ENCODE measurements at places on chromosomes 6 and 20. TPM values are rescaled to one million over a fixed set of nuclear protein-coding genes. Genes with fewer than 3 reads are reported as not detected.

DNA sequence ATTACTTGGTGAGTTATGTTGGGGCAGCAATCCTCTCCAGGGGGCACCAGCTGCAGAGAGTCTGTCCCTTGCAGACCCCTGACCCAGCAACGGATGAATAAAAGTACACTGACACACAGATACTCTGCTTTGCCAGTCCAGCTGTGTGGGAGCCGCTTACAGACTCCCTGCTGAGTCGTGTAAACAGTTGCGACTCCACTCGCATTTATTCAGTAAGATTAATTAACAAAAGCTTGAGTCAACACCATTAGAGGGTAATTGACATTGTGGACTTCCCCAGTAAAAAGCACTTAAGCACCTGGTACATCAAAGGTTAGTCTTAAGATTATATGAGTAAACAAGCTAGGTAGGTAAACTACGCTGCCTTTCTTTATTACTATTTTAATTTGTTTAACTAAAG is 92.0 kb upstream of the TMEM181 start:
- H3K36me3 ChIP-seq = peaks cover 8% of the 10 kb centered on the region
- no peaks in the 10 kb centered on the region for H3K4me1 ChIP-seq
- H3K27ac ChIP-seq = no peak overlapping the region
- no peaks in the 10 kb centered on the region for H3K27me3 ChIP-seq
- no peak for DNase-seq

GRCh38 chr6:3749977-3750316 is 1.6 kb downstream of the PXDC1 start:
- no peak overlapping the region for H3K27ac ChIP-seq
- DNase-seq = no peak
- peaks cover 36% of the 10 kb centered on the region for H3K27me3 ChIP-seq

DNA sequence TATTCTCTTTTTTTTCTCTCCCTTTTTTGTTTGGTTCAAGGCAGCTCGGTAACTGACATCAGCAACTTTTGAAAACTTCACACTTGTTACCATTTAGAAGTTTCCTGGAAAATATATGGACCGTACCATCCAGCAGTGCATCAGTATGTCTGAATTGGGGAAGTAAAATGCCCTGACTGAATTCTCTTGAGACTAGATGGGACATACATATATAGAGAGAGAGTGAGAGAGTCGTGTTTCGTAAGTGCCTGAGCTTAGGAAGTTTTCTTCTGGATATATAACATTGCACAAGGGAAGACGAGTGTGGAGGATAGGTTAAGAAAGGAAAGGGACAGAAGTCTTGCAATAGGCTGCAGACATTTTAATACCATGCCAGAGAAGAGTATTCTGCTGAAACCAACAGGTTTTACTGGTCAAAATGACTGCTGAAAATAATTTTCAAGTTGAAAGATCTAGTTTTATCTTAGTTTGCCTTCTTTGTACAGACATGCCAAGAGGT is 10.6 kb downstream of the HEY2 start:
- H3K4me1 ChIP-seq = peaks cover 3% of the 10 kb centered on the region
- no peak for DNase-seq
- no peak overlapping the region for H3K27ac ChIP-seq

DNA sequence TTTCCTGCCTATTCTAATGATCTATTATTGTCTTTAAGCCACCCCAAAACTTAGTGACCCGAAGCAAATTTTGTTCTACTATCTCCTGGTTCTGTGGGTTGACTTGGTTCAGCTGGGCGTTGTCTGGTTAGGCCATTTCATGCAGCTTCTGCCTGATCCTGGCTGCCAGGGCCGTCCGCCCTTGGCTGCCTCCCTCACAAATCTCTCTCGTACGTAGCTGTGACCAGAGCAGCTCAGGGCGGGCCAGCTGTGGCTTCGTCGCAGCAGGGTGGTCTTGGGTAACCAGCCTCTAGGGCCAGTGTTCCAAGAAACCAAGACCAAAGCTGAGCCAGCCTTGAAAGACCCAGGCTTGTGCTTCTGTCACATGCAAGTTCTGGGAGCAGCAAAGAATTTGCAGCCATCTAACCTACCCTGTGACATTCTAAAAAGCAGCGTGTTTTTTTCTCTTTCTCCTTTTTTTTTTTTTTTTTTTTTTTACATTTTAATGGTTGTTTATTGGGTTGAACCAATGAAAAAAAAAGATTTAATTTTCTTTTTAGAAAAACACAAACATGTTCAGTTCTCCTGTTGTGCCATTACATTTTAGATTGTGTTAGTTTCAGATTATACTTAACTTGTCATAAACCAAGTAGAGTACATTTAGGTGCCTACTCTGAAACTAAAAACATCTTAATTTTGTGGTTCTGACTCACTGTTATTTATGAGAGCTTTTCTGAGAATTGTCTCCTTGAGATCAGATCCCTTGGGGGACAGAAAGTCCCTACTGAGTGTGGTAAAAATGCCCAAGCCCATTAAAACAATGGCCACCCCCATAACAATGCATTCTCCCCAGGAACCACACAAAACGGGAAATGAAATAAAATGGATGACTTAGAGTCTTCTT is 83.9 kb downstream of the ZDHHC14 start:
- no peaks in the 10 kb centered on the region for H3K36me3 ChIP-seq
- peaks cover 4% of the 10 kb centered on the region for H3K27me3 ChIP-seq
- H3K4me1 ChIP-seq = peaks cover 23% of the 10 kb centered on the region
- H3K27ac ChIP-seq = peak overlapping the region; percentile 75

- H3K27ac ChIP-seq = no peak overlapping the region
- peaks cover 34% of the 10 kb centered on the region for H3K4me1 ChIP-seq
- no peaks in the 10 kb centered on the region for H3K27me3 ChIP-seq
- DNase-seq = no peak
Observed at GRCh38 chr20:37697314-37697713, 3.5 kb downstream of the CTNNBL1 start.

- no peaks in the 10 kb centered on the region for H3K27me3 ChIP-seq
- H3K27ac ChIP-seq = peak overlapping the region; percentile 91
- H3K4me1 ChIP-seq = peaks cover 89% of the 10 kb centered on the region
- H3K36me3 ChIP-seq = peaks cover 5% of the 10 kb centered on the region
- peak; percentile 58 for DNase-seq
Observed at GRCh38 chr6:142935553-142936517, 9.1 kb downstream of the HIVEP2 start.

MUCL3 gene
- total RNA-seq = not detected

DNA sequence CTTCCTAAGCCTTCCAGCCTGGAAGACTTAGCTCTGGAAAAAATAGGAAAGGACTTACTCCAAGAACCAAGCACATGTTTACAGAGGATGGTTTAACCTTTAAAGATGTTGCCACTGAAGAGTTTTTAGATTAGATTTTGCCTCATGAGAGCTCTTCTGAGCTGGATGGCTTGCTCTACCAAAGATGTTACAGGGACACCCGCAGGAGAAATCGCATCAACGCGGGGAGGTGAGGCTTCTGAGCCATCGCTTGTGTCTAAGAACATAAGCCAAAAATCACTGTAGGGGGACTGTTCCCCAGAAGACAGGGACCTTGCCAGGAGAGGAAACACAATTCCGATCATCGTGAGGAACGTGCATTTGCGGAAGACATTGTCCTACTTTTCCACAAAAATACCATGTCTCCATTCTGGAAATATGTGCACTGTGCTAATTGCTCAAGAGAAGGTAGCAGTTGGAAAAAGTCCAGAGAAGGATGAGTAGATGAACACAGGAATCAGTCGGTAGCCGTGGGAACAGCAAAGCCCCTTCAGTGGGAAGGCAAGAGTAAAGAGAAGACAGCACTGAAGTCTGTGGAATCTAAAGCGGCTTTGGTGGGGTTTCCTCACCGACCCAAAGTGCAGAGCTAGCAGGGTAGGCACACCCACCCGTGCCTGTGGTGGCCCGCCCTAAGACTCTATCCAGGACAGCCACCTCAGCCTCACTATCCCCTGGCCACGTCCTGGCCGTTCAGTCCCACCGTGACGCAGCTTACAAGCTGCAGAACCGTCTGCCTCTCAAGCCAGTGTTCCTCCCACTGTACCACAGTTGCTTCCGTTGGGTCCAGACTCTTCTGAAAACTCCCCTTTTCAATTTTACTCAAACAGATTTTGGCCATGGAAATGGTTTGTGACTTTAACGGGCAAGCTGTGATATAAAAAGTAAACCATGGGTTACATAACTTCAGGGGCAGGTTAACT is 334.8 kb downstream of the NRN1 start:
- peaks cover 31% of the 10 kb centered on the region for H3K4me1 ChIP-seq
- no peak overlapping the region for H3K27ac ChIP-seq
- DNase-seq = no peak
- H3K36me3 ChIP-seq = peaks cover 2% of the 10 kb centered on the region
- H3K4me3 ChIP-seq = no peak overlapping the region

GRCh38 chr6:154249499-154250298 is 106.9 kb downstream of the IPCEF1 start:
- DNase-seq = peak; percentile 56
- H3K27ac ChIP-seq = peak overlapping the region; percentile 80
- peak overlapping the region; percentile 61 for H3K4me3 ChIP-seq
- peaks cover 9% of the 10 kb centered on the region for H3K36me3 ChIP-seq

DNA sequence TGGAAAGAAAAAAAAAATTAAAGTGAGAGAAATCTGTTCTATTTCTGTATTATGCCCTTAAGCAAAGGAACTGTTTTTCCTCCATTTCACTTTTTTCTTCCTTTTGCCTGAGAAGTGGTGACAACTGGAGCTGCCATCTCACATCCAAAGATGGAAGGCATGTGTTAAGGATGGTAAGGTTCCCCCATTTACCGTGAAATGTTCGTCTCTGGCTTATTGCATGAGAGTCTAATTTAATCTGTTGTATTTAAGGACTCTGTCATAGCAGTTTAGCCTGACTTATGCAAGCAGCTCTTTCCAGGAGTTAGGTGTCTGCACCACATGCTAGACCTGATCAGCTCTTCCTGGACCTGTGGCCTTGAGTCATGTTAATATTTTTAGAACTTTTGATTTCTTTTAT is 389.5 kb upstream of the MAP3K7 start:
- H3K4me3 ChIP-seq = no peak overlapping the region
- no peaks in the 10 kb centered on the region for H3K36me3 ChIP-seq
- no peak overlapping the region for H3K27ac ChIP-seq
- DNase-seq = no peak
- no peaks in the 10 kb centered on the region for H3K27me3 ChIP-seq
- no peaks in the 10 kb centered on the region for H3K4me1 ChIP-seq

APOBEC2 gene
- total RNA-seq = not detected

DNA sequence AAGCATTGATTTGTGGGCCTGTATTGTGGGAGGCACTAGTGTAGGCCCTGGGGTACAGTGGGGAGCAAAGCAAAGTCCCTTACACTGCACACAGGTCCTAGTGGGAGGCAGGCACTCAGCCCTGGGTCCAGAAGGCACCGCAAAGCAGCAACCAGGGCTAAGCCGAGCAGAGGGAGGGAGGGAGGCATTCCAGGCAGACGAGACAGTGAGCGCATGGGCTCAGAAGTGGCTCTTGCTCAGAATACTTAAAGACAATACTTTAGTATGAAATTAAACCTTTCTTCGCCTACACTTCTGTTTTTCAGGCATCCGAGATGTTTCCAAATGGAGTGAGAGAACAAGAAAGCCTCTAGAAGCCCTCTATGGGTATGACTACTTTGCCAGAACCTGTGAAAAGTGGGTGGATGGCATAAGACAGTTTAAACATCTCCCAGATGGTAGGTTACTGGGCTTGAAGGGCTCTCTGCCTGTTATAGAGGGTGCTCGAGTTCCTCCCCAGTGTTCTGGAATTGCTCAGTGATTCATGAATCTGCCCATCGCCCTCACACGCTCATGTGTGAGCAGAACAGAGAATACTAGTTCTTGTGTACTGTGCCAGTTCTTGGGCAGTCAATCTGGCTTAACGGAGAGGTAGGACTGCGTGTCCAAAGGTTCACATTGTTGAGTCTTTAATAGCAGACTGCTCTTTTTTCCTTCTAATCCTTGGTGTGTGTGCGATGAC is 18.7 kb downstream of the BPHL start:
- peaks cover 3% of the 10 kb centered on the region for H3K4me1 ChIP-seq
- H3K4me3 ChIP-seq = no peak overlapping the region
- H3K27me3 ChIP-seq = no peaks in the 10 kb centered on the region
- H3K36me3 ChIP-seq = peaks cover 19% of the 10 kb centered on the region

DEFB129 gene
- not detected for total RNA-seq

- peaks cover 41% of the 10 kb centered on the region for H3K4me1 ChIP-seq
- no peaks in the 10 kb centered on the region for H3K27me3 ChIP-seq
- H3K27ac ChIP-seq = no peak overlapping the region
- H3K36me3 ChIP-seq = peaks cover 20% of the 10 kb centered on the region
Observed at GRCh38 chr20:1644101-1644962, 13.2 kb downstream of the SIRPG start.

COX7A2 gene
- total RNA-seq = 566 TPM

GRCh38 chr6:147281895-147282565 is 77.8 kb downstream of the STXBP5 start:
- H3K27me3 ChIP-seq = no peaks in the 10 kb centered on the region
- DNase-seq = no peak
- peak overlapping the region; percentile 91 for H3K27ac ChIP-seq
- no peak overlapping the region for H3K4me3 ChIP-seq
- H3K36me3 ChIP-seq = peaks cover 22% of the 10 kb centered on the region

Measured in activated CD4-positive, alpha-beta memory T cell treated with anti-CD3 and anti-CD28 coated beads for 36 hours (primary cell).